ENCODE measurements at places on chromosomes 2 and 18. TPM values are rescaled to one million over a fixed set of nuclear protein-coding genes. Genes with fewer than 3 reads are reported as not detected.
A peak's percentile ranks its signal among the peaks of the same experiment; 100 is the strongest.

DNA sequence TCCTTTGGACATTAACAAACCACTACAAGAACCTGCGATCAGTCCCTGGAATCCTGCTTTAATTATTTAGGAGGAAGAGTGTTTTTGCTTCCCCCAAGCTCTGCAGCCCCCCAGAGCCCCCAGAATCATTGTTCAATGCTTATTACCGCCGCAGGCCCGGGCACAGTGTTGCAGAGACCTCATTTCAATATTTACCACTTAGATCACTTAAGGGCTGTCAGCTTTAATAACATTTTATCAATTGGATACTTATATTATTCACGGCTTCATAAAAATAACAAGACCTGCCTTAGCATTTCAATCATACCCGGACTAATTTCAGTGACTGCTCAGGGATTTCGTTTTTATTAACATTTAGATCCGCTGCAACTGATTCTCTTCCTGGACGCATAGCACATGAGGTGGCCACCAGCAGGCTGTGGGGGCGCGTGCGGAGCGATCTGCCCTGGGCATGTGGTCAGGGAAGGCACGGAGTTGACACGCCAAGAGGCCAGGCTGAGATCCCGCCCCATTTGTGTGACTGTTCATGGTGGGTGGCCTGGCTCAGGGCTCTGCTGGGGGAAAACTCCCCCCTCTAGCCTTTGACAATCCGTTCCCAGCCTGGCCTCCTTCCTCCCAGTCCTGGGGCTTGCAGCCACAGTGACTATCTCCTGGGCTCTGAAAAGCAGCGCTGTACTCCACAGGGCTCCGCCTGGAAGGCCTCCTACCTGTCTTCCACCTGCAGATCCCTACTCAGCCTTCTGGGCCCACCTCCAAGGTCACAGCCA, 267.6 kb downstream of the SRBD1 start:
- no peak for DNase-seq

The ASXL3 gene
- not detected for total RNA-seq

DNA sequence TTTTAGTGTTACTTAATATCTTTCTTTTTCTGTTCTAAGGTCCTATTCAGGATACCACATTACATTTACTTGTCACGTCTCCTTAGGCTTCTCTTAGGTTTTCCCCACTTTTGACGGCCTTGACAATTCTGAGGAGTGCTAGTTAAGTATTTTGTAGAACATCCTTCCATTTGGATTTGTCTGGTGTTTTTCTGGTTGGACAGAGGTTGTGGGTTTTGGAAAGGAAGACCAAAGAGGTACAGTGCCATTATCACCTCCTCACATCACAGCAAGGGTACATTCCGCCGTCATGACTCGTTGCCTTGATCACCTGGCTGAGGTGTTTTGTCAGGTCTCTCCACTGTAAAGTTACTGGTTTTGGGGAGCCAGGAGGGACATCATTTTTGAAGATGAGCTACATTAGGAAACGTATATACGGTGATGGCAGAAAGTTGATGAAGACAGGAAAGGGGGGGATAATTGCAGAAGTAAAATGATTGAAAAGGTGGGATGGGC, 88.4 kb upstream of the TMEM247 start:
- no peak for DNase-seq

DNA sequence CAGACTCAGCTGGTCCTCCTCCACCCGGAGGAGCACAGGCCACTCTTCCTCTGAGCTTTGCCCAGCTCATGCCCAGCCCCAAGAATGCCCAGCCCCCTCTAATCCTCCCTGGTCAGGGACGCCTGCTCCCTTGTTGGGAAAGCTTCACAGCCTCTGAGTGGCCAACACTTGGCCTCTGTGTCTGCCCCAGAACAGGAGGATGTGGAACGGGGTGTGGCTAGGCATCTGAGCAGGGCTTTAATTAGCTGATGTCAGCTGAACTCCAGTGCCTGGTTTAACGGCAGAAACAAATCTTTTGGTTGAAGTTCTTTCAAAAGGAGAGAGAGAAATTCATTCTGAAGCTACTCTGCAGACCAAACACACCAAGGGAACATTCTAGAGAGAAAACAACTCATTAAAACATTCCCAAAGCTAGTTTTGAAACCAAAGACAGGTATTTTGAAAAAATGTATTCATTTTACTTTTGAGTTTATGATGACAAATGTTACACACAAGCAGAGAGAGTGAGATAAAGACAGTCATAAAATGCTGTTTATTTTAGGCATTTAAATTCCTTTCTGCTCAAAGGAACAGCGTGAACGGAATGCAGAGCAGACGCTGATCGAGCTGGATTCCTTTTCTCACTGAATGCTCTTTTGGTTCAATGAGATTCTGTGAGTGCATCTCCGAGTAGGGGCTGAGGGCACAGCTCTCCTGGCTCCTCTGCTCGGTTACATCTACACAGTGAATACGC, 63.8 kb downstream of the RTP5 start:
- DNase-seq = no peak

DNA sequence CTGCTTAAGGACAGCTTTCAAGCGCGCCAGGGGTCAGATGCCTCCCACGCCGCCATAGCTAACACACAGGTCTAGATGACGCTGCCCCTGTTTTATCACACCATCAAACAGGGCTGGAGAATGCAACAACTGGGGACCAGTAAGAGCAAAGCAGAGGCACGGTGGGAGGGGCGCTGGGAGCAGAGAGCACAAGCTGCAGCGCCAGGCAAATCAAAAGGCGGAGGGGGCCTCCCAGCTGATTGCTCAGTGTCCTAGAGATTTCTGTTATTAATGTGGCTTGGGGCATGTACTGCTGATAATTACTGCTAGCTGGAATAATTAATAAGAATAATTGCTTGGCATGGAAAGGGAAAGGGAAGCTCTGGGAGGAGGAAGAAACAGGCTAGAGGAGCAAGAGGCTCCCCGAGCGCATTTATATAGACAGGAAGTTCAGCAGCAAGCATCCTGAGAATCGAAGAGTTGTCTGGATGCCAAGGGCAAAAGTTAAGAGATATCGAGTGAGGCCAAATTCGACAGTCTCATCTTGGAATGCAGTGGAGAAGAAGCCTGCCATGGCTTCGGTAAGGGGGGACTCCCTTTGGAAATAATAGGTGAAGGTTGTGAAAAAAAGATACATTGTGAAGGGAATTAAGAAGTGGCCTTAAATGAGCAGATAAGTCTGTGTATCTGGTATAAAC, 104.5 kb upstream of the ZNF521 start:
- DNase-seq = no peak

DNA sequence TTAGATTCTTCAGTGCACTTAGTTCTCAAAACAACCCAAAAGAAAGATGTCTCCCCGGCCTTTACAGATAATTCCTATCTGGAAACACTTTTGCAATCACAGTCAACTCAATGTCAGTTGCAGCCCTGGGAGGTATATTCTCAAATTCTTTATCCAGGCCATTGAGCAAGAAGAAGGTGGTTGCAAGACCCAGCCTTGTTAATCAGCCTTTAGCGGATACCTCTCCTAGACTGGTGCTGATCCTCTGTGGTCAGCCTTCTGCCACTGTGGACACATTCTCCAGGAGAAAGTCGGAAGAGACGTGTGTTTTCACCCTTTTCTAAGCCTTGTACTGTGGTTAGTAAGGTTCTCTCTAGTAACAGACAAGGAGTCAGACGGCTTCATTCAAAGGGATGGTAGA, 7.8 kb upstream of the FZD7 start:
- no peak for DNase-seq

DNA sequence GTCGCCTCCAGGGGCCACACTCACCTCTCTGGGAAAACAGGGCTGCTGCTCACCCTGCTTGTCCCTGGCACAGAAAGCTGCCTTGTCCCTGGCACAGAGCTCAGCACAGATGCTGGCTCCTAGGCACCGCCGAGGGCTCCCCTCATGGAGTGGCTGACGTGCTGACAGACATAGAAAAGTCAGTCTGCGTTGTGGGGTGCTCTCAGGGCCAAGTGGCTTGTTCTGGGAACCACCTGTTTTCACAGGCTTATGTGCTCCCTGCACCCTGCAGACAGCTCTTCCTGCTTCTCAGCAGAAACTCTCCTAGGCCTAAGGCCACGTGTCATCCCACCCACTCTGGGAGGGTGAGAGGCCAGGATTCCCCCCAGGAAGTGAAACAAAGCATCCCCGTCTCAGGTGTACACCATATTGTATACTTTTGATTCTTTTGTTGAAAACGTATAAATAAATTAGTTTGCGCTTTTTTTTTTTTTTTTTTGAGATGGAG, 84.7 kb upstream of the TMEM200C start:
- no peak for DNase-seq

- no peak for DNase-seq
These were observed 246.1 kb downstream of the FSIP2 start for GRCh38 chr2:185984670-185985069.

The YES1 gene
- 99.4 TPM for total RNA-seq

The IL36A gene
- not detected for total RNA-seq

DNA sequence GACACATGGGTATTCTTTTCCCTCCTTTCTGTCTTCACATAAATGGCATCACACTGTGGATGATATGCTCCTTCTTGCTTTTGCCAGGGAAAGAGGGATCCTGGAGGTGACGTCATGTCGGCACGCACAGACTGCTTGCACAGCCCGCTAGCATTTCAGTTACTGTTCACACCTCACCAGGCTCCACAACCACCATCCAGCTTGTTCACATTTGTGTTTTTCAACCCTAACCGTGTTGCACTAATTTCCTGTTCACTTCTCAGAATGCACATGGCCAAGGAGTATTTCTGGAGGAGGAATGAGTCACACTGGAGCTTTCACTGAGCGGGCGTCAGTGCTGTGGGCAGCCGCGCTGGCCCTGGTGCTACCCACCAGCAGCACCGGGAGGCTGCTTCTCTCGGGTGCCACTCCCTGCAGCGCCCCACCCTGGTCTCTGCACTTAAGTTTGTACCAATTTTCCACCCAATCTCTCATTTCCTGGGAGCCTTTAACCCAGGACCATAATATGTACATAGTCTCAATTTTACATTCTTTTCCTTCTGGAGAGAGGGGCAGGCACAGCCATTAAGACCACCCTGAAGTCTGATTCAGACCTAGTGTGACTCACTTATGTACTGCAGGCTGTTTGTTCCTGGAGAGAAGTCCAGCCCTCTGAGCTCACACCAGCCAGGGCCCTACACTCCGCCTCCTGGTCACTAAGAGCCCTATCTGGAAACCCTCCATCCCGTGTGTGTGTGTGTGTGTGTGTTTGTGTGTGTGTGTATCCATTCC, 65.1 kb downstream of the MBP start:
- DNase-seq = no peak

- peak; percentile 73 for DNase-seq
These were observed 189.0 kb downstream of the PTH2R start for GRCh38 chr2:208595386-208596275.

The AQP12A gene
- total RNA-seq = not detected

The PLEK gene
- 0.56 TPM for total RNA-seq

The FOXI3 gene
- not detected for total RNA-seq

The WNT10A gene
- not detected for total RNA-seq

The LIMS2 gene
- 0.22 TPM for total RNA-seq

DNA sequence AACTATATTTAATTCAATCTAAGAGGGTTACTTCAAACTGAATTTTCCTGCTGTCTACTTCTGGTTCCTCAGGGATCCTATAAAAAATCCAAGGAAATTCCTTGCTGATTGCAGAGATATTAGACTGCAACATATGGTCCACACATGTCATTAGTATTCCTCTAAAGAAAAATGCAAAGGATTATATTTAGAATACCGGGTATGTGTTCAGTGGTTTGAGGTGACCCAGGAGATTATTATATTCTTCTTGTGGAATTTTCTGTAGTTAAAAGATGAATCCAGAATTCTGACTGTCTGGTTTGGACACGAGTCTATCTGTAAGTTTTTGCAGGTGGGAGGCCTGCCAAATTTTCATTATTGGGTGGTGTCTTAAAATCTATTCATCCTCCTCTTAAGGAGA, 18.2 kb downstream of the HOXD1 start:
- DNase-seq = no peak
